NCI-H524 (cell line): ENCODE measurements at places on chromosomes 1 and 21.
A peak's percentile ranks its signal among the peaks of the same experiment; 100 is the strongest.

DNA sequence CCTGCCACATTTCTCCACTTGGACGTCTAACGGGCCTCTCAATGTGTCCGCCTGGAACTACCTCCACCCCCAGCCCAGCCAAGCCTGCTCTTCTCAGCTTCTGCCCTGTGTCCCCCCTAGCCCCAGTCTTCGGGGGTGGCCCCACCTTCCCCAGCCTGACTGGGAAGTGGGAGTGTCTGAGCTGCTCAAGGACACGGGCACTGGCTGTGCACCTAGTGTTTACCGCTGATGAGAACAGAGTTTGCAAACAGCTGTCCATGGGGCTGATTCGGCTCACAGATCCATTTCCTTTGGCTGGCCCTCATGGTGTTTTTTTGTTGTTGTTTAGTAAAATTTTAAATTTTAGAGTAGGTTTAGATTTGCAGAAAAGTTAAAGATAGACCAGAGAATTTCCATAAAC lies 121.1 kb downstream of the PTPRU start:
- no peak for DNase-seq

GRCh38 chr21:42258150-42258884 lies 39.4 kb downstream of the ABCG1 start:
- peak; percentile 85 for DNase-seq

GRCh38 chr1:110879758-110880606 lies 7.0 kb downstream of the CD53 start:
- DNase-seq = no peak

- peak; percentile 3 for DNase-seq
Measured at GRCh38 chr1:225880222-225880588, 2.0 kb downstream of the TMEM63A start.

GRCh38 chr1:18814425-18814824 lies 45.0 kb downstream of the TAS1R2 start:
- DNase-seq = no peak

DNA sequence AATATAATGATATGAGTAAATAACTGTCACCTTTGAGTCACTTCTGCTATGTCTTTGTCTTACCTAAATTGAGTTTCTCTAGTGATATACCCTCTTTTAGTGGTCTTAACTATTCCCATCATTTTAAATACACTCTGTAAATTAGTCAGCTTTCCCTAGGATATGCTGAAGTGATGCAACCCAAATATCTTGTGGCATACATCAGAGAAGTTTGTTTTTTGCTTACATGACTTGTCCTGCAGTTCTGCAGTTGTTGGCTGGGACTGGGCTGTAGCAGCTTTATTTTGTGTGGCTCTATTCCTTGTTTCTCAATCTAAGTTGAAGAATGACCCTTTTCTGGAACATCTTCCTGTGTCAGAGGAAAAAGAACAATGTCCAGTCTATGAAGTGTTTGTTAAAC lies 76.4 kb downstream of the TTC3 start:
- no peak for DNase-seq

DNA sequence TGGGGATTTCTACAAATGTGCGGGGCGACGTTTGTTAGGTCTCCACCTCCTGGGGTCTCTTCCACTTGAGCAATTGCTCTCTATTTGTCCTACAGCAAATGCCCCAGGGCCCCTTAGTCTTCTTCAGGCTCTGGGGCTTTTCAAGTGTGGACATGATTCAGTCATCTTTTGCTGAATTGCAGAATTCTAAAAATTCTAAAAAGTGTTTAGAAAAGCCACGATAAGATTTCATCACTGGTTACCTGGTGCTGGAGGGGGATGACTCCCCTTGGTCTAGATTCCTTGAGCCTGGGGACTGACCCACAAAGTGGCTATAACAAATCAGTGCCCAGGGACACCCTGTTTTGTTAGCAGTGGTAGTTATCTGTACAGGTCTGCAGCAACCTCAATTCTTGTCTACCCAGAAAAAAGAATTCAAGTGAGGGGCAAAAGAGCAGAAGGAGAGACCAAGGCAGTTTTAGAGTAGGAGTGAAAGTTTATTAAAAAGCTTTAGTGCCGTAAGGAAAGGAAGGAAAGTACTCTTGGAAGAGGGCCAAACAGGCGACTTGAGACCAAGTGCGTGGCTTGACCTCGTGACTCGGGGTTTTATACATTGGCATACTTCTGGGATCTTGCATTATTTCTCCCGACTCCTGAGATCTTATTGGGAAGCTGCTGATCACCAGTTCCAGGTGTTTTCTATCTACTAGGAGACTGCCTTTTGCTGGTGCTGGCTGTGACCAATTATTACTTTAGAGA lies 25.2 kb downstream of the PROK1 start:
- no peak for DNase-seq
